ENCODE measurements at places on chromosomes 2 and 18. TPM values are rescaled to one million over a fixed set of nuclear protein-coding genes. Genes with fewer than 3 reads are reported as not detected.
A peak's percentile ranks its signal among the peaks of the same experiment; 100 is the strongest.

GRCh38 chr18:5238371-5238976 lies 41.4 kb upstream of the AKAIN1 start:
- peak overlapping the region; percentile 91 for H3K27ac ChIP-seq
- no peak for DNase-seq
- peaks cover 3% of the 10 kb centered on the region for H3K36me3 ChIP-seq

The COL4A4 gene
- 0.03 TPM for polyA plus RNA-seq

- H3K27ac ChIP-seq: no peak overlapping the region
- no peak overlapping the region for H3K4me3 ChIP-seq
Measured at GRCh38 chr2:201264472-201265173, 4.3 kb downstream of the CASP8 start.

The FBXO41 gene
- 4.5 TPM for polyA plus RNA-seq

- no peak overlapping the region for H3K27ac ChIP-seq
- H3K36me3 ChIP-seq: peaks cover 60% of the 10 kb centered on the region
- H3K27me3 ChIP-seq: no peaks in the 10 kb centered on the region
- H3K4me3 ChIP-seq: no peak overlapping the region
Measured at GRCh38 chr2:218249691-218250090, 11.1 kb upstream of the GPBAR1 start.

GRCh38 chr2:237874585-237875161 lies 15.2 kb downstream of the RAMP1 start:
- no peaks in the 10 kb centered on the region for H3K36me3 ChIP-seq
- H3K27ac ChIP-seq: peak overlapping the region; percentile 60
- peaks cover 38% of the 10 kb centered on the region for H3K4me1 ChIP-seq
- H3K4me3 ChIP-seq: no peak overlapping the region
- H3K27me3 ChIP-seq: no peaks in the 10 kb centered on the region
- no peak for DNase-seq

Measured in keratinocyte (primary cell).